ENCODE measurements at places on chromosomes 12 and 14.

DNA sequence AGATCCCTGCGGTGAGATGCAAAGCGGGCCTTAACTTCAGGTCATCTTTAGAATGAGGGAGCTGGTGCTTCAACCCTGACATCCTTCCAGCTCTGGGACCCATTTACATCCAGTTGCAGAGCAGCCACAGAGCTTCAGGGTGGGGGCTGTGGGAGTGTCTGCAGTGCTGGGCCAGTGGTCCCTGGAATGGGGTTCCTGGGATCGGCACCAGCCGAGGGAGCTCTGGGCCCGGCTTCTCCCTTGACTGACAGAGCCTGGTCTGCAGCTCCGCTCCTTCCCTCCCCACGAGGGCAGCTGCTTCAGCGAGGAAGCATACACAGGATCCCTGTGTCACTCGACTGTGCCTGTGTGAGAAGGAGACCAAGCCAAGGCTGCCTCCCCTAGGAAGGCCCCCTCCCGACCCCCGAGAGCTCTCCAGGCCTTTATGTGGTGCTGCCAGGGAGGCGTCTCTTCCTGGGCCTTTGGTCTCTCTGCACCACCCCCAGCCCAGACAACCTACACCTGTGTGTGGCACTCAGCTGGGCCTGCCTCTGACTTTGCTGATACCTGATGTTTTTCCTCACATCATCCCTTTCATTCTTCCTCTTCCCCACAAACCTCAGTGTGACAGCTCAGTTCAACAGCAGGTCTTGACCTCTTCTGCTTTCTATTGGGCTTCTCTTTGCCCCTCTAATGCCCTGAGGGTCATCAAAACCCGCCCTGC, 48.1 kb upstream of the RIN3 start:
- no peak for DNase-seq

GRCh38 chr12:76549131-76549530, 10.4 kb downstream of the OSBPL8 start:
- DNase-seq = no peak

DNA sequence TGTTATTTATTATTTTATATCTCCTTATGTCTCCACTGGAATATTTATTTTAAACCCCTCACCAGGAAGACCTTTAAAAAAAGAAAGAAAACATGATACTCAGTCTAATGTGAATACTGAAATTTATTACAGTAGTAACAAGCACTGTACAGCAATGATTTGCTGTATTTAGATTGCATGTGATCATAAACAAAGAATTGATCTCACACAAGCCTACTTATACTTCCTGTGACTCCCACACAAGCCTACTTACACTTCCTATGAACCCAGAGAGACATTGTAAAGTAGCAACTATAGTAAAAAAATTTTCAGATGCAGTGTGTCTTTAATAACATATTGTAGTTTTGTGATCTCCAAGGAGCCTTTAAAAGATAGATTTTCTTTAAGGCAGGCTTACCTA, 142.7 kb upstream of the SYT1 start:
- no peak for DNase-seq

DNA sequence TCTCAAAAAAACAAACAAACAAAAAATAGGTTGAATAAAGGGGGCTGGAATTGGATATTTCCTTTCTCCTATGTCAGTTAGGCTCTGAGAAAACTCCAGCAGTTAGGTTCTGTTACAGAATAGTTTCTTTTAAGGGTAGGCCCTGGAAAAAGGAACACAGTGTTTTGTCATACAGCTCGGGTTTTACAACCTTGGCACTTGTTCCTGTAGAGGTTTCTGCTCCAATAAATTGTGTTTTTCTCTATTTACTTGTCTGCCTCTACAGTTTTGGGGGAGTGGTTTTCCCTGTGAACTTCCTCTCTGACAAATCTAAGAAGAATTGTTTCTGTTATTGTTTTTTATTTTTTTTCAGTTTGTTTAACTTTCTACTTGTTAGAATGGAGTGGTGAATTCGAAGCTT, 167.6 kb downstream of the ACSS3 start:
- DNase-seq = no peak

- no peak for DNase-seq
These were observed 17.4 kb downstream of the RPS6KL1 start for GRCh38 chr14:74905595-74906142.

DNA sequence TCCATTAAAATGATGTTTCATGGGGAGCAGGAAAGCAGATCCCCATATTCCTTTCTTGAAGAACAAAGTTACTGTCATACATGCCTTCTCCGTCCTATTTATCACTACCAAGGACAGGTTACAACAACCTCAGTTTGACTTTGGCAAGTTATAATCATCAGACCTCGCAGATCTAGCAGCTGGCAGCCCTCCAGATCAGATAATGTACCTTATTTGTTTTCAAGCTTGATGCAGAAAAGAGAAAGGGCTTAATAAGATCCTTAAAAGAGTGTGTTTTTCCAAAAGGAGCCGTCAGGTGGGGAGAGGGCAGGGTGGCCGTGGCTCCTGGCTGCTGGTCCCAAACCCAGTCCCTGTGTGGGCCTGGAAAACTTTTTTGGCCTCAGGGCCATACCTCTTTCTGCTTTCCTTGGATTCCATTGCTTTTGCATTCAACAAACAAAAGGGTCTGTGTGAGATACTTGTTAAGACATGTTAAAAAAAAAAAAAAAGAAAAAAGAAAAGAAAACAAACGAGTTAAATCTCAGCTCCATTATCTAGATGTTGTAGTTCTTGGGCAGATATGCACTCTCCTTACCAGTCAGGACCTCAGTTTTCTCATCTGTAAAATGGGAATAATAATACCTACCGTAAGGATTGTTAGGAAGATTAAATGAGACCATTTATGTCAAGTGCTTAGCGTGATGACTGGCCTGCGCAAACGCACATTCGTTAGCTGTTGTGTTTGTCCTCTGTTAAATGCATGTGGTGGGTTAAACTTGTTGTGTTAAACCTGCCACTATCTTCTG, 64.6 kb downstream of the B4GALNT3 start:
- DNase-seq = no peak

DNA sequence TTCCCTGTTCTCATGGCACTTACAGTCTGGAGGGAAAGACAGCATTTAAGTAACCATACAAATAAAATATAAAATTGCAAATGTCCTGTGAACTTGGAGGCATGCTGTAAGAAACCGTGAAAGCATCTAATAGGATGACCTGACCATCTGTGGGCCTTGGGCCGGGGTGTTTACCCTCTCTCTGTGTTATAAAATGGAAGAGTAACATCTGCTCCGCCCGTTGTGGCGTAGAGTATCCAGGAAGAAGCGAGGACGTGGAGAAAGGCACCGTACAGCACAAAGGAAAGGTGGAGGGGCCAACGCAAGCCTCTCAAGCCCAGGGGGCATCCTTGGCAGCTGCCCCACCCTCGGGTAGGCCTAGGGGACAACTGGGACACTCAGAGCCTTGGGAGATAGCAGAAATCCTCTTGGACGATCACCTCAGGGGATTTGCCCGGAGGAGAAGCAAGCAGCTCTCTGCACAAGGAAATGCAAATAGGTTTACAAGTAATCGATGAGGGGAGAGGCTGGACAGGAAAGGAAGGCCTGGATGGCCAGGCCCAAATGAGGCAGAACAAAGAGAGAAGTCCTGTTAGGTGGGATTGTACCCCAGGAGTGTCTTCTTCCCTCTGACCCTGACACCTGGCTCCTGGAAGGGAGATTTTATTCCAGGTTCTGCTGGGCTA, 26.2 kb downstream of the VSX2 start:
- DNase-seq = no peak

- no peak for DNase-seq
These were observed 107.7 kb downstream of the SLC38A1 start for GRCh38 chr12:46160981-46161690.

DNA sequence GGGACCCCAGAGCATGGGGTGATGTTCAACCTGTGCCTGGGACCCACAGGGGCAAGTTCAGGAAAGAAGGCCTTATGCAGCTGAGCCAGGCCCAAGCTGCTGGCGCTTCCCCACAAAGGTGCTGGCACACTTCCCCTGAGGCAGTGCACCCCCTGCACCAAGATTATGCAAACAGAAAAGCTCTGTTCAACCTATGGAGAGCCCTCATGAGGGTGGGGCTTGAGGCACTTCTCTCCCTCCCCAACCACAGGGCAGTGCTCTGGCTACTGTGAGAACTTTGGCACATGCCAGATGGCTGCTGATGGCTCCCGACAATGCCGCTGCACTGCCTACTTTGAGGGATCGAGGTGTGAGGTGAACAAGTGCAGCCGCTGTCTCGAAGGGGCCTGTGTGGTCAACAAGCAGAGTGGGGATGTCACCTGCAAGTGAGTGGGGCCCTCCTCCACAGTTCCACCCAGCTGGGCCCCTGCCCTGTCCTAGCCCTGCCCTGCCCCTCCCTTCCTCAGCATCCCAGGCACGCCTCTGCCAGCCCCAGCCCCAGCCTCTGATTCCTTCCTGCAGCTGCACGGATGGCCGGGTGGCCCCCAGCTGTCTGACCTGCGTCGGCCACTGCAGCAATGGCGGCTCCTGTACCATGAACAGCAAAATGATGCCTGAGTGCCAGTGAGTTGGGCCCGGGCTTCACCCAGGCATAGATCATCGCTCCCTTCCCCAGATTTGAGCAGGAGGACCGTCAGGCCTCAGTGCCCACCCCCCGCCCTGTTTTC, 5.5 kb upstream of the NXPH4 start:
- no peak for DNase-seq

DNA sequence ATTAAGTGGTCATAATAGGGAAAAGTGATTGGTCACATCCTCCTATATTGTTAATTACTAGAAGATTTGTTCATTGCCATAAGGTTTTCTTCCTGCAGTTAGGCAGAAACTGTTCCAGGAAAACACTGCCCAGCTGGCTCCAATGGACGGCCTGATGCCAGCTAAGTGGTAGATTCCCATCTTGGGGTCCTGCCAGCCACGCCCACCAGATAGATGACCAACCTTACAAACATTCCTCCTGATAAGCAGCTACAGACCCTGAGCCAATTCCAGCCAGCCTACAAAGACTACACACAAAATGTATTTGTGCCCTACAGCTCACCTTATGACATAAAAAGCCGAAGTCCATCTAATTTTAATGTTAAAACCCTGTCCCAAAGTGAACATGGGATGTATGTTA, 685.9 kb upstream of the USP15 start:
- no peak for DNase-seq

DNA sequence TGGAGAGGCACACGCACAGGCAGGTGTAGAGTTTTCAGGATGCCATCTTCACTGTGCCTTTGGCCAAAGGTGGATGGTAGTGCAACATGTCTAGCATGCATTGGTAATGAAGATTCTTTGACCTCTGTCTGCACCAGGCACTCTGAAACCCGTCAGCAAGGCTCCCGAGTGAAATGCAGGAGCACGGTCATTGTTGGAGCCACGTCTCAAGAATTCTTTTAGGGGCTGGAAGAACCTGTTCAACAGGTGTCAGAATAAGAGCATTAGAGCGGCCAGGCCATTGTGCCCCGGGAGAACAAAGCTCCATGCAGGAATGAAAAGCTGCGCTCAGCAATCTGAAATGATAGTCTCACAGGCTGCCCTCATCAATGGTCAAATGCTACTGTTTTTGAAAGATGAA, 40.2 kb upstream of the DICER1 start:
- DNase-seq = no peak

GRCh38 chr12:76919383-76920171, 40.8 kb upstream of the CSRP2 start:
- no peak for DNase-seq

- no peak for DNase-seq
These were observed 42.1 kb upstream of the MEG3 start for GRCh38 chr14:100783630-100784370.

DNA sequence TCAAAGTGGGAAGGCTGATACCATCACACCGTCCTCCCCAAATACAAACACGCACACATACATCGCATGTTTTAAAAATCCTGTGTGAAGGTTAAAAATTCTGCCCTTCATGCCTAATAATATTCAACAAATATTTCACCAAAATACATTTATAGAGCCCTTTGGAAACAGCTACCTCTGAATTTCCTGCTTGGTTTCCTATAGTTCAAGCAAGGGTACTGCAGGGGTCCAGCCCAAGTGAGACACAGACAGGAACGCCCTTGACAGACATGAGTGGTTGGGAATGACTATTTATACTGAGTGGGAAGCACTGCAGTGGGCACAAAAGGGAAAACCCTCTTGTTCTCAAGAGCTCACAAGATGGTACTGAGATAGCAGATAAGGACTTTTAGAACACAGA, 51.0 kb downstream of the ST8SIA1 start:
- DNase-seq = no peak

DNA sequence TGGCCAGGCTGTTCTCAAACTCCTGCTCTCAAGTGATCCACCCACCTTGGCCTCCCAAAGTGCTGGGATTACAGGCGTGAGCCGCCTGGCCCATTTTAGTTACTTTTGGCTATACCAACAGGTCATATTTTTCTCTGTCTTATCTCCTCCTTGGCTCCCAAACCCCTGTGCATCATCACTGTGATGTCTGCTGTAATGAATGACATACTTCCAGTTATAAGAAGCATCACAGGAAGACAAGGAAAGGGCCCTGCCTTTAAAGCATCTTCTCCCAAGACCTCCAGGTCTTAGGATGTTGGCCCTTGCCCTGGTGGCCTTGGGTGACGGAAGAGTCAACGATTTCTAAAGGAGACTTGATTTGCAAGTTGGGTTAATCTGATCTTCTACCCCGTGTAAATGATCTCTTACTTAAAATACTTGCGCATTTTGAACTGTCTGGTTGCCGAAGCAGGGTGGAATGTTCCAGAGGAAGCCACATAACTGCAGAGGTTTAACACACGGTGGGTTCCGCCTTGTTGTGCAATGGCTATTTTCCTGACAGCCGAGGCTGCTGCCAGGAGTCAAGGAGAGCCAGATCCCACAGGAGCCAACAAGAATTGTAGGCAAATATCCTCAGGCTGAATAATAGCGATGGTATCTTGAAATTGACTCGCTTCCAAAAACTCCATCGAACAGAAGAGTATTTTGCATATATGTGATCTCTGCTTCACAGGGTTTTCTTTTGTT, 55.7 kb upstream of the PLXNC1 start:
- no peak for DNase-seq

DNA sequence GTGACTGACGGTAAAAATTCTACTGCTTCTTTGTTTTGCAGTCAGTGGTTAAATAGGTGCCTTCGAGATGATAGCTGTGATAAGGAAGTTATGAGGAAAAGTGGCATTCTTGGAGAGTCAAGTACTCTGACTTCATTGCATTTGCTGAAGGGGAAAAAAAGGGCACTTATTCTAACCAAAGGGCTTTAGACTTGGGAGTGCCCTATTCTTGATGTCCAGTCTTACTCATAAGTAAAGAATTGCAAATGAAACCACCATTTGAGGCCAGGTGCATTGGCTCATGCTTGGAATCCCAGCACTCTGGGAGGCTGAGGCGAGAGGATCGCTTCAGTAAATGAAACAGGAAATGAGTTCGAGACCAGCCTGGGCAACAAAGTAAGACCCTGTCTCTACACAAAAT, 40.3 kb downstream of the BRAP start:
- no peak for DNase-seq

GRCh38 chr14:57380935-57381334, 9.5 kb upstream of the NAA30 start:
- DNase-seq = no peak

DNA sequence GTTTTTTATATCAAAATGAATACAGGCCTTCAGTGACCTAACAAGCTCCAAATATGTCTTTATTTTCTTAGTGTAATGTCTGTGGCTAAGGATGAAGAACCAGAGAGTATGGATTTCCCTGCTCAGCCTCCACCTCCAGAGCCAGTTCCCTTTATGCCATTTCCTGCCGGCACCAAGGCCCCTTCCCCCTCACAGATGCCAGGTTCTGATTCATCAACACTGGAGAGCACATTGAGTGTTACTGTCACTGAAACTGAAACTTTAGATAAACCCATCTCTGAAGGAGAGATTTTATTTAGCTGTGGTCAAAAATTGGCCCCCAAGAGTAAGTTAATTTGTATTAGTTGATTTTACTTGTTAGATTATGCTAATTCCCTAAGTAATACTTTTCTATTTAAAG, 61.0 kb downstream of the KIAA0586 start:
- no peak for DNase-seq

All from cerebellar nuclear complex (tissue), 1 donor.